ENCODE measurements at places on chromosomes 1 and 21.
A peak's percentile ranks its signal among the peaks of the same experiment; 100 is the strongest.

DNA sequence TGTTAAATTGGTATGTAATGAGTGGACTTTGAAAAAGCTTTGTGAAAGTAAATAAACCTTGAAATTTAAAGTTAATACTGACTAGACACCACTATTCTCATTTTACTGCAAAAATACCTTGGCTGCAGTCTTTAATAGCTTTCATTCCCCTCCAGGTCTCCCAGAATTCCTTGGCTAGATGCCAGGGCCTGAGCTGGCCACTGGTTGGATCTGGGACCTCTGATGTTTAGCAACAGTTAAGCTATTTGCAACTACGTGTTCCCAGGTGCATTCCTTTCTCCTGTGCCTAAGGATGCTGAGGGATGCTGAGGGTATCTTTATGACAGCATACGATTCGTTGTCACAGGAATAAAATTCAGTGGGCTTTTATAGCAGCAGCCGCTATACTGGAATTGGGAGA lies 938.7 kb downstream of the TTLL7 start:
- DNase-seq: no peak

- DNase-seq: peak; percentile 99
These were observed 28.7 kb downstream of the KCNA3 start for GRCh38 chr1:110645821-110646735.

GRCh38 chr1:118104951-118105350 lies 80.1 kb downstream of the SPAG17 start:
- DNase-seq: no peak

- DNase-seq: no peak
These were observed 402.5 kb downstream of the PTPRC start for GRCh38 chr1:199041173-199041914.

DNA sequence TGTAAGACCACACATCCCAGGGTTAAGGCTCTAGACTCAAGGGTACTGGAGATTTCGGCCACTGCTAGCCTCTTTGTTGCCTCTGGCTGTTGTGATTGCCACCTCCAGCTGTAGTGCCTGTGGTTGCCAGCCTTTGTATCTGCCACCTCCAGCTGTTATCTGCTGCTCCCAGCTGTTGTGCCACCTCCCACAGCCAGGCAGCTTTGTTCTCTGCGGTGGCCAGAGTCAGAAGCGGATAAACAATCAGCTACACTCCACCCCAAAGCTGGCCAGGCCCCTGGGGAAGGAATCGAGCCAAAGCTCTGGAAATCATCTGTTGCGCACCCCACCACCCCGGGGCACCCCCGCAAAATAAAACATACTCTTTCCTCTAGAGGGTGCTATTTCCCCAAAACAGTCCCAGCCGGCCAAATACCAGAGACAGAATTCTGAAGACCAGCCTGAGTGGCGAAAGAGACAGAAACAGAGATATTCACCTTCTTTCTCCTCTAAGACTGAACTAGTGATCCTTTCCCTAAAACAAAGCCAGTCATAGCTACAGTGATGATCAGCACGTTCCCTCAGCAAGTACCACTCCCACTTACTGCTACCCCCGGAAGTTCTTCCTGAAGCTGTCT lies 14.8 kb upstream of the PIGM start:
- DNase-seq: peak; percentile 44

Data from inflammatory macrophage treated with lipopolysaccharide for 4 hours (primary cell).